Right ventricle myocardium inferior (tissue), 1 donor: ENCODE measurements at places on chromosomes 3 and 15.

DNA sequence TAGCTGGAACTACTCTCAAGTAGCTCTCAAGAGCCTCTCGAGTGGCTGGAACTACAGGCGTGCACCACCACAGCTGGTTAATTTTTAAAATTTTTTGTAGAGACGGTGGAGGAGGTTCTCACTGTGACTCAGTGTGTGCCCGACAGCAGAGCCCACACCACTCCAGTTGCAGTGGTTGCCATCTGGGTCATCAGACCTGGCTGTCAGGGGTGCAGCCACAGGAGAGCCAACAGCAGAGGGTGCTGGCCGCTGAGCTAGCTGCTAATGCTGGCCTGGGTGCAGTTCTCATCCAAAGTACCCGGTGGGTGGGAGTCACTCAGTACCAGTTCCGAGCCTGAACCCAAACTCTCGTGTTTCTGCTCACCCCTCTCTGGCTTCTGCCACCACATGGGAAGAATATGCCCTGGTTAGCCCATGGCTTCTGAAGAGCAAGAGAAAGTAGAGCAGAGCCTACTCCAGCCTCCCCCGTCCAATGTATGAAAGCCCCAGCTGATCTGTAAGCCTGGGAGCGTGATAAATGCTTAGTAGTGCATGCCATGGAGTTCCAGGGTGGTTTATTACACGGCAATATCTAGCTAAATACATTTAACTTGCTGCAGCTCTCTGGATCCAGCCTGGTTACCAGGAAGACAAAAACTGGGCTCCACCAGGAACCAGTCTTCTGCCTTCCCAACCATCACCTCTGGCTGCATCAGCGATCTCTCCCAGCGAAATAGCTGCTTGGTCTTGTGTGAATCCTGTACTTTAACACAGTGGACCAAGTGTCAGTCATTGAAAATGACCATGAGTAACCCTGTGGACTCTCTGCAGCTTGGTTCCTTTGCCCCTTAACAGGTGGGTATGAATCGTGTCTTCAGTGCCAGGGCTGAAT, 17.1 kb downstream of the UMPS start:
- DNase-seq, result no peak

DNA sequence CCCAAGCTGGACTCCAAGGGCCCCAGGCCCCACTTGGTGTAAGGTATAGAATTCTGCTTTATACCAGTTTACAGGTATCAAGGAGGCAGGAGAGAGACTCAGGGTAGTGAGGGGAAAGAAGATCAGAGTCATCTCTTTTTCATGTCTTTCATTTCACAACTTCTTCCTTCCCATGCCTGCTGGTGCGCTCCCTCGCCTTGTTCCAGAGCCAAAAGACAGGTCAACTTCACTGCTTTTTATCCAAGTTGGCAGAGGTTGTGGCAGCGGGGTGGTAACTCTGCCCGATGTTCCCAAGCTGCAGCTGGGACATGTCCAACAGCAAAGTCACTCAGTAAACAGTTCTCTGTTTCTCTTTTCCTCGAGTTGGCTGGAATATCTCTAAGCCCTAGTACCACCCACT, 86.3 kb upstream of the TCF12 start:
- peak; percentile 73 for DNase-seq

DNA sequence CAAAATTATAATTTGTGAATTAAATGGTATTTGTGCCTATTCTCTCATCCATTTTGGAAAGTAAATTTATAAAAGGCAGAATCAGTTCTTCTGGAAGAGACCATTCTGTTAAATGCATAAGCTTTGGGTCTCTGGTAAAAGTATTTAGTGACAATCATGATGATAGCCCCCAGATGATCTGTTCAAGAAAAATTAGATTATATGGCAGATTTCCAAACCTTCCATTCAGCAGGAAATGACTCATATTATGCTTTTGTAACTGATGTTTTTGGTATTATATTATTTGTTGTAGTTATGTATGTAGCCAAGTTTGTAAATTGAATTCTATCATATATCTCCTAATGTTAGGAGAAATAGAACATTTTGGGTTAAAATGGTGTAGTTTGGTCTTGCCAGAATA, 340.8 kb upstream of the DPH6 start:
- no peak for DNase-seq

GRCh38 chr15:78650022-78650421, 9.0 kb upstream of the CHRNB4 start:
- DNase-seq, result no peak

- peak; percentile 73 for DNase-seq
These were observed 1.1 kb downstream of the CMTM7 start for GRCh38 chr3:32392536-32393302.
